ENCODE measurements at places on chromosomes 6 and 20. TPM values are rescaled to one million over a fixed set of nuclear protein-coding genes. Genes with fewer than 3 reads are reported as not detected.

DNA sequence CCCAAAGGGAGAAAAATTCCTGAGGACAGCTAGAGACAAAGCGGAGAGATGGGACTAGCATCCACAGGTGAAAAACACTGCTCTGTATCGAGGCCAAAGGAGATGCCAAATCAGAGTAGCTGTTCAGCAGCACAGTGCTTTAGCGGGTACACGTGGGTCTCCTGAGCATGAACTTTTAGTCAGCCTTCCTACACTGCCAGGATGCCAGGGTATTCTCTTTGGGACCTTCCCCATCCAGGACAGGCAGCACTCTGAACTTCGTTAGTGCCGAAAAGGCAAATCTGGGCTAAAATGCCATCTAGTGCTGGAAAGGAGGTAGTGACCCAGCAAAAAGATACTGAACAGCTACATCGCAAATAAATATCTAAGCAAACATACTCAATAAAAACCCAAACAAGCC lies 64.9 kb downstream of the C6orf58 start:
- DNase-seq: peak; percentile 41

DNA sequence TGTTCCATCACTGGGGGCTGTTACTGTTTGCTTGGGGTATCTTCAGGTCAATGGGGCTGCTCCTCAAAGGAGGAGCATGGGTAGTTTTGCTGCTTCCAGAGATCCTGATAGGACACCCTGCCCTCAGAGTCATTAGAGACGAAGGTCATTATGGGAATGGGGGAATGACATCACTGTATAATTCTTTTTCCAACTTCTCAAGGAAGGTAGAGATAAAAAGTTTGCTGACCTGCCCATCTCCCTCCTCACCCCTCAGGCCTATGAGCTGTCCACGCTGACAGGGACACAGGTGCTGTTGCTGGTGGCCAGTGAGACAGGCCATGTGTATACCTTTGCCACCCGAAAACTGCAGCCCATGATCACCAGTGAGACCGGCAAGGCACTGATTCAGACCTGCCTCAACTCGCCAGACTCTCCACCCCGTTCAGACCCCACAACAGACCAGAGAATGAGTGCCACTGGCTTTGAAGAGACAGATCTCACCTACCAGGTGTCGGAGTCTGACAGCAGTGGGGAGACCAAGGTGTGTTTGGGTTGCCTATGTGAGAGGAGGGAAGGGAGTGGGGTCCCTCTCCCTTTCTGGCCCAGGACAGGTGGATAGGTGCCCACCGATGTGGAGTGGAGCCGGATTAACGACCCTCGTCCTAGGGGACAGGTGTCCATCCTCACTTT lies 2.7 kb downstream of the SRF start:
- no peak for DNase-seq

GRCh38 chr20:19785983-19786285 lies 27.9 kb downstream of the RIN2 start:
- DNase-seq: no peak

- DNase-seq: no peak
Measured at GRCh38 chr6:4613795-4614194, 162.4 kb upstream of the CDYL start.

GRCh38 chr6:30828027-30828962 lies 56.0 kb upstream of the DDR1 start:
- peak; percentile 92 for DNase-seq

GRCh38 chr20:31560746-31561598 lies 44.1 kb upstream of the ID1 start:
- peak; percentile 92 for DNase-seq

GRCh38 chr20:17648791-17649730 lies 33.0 kb downstream of the RRBP1 start:
- no peak for DNase-seq

DNA sequence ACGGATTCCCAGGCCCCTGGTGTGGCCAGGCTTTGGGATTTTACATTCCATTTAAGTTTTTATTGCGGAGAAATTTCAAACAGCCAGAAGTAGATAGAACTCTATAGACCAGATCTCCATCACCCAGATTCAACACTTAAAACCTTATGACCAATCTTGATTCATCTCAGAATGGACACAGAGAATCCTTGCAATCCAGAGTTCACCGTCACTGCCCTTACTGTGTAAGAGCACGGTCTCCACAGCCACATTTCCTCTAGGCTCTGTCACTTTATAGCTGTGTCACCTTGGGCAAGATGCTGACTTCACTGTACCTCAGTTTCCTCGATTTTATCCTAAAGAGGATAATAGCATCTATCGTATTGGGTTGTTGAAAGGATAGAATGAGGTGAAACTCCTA lies 979 bp downstream of the ZNF133 start:
- no peak for DNase-seq

GRCh38 chr6:94045099-94045829 lies 625.9 kb upstream of the EPHA7 start:
- no peak for DNase-seq

DNA sequence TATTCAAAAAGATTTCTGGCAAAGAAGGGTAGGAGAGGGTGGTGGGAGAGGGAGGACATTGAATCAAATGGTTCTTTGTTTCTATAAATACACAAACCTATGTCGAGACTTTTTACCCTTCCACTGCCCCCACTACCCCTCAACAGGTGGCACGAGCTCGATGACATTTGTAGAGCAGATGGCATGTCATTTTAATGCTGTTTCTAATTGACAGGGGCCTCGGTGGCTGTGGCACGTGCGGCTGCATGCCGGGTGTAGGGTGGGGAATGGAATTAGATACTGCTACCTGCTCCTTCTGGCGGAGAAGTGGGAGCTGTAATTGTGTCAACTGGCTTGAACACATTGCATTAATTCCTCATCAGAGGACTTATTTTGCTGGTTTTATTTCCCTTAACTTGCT lies 29.1 kb upstream of the SASH1 start:
- DNase-seq: no peak

GRCh38 chr20:37257530-37257929 lies 4.1 kb downstream of the GHRH start:
- DNase-seq: no peak

- no peak for DNase-seq
Measured at GRCh38 chr20:44392776-44393607, 37.5 kb downstream of the HNF4A start.

DNA sequence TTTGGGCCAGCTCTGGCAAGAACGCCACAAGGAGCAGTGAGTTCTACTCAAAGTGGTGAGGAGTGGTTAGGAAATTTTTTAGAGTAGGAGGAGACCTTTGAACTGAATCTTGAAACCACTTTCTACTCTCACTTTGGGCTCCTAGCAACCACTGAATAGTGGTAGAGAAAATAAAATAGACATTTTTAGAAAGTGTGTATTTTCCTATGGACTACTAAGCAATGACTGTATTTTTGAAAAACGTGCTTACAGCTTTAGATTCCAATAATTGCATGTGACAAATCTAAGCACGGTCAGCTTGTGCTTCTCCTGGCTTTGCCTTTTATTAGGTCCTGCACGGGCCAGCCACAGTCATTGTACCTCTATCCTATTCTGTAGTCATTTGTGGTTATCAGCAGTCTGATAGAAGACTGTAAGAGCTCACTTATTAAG lies 8.7 kb upstream of the IFNGR1 start:
- DNase-seq: no peak

- DNase-seq: no peak
Measured at GRCh38 chr6:33623895-33624381, 2.8 kb downstream of the ITPR3 start.

DNA sequence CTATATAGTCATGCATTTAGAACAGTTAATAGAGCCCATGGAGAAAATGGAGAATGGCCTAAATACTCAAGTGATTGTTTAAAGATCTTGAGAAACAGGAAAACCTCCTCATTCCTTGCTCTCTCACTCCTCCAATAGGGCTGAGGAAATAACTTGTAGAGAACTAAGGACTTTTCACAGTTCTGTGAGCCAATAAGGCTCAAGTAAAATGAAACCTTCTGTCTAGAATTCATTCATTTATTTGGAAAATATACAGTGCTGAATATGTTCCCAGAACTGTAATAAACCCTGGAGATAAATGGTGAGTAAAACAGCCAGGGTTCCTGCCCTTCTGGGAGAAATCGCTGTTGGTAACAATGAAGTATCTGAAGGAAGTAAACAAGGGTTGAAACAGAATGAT lies 35.3 kb downstream of the ELOVL2 start:
- DNase-seq: no peak

DNA sequence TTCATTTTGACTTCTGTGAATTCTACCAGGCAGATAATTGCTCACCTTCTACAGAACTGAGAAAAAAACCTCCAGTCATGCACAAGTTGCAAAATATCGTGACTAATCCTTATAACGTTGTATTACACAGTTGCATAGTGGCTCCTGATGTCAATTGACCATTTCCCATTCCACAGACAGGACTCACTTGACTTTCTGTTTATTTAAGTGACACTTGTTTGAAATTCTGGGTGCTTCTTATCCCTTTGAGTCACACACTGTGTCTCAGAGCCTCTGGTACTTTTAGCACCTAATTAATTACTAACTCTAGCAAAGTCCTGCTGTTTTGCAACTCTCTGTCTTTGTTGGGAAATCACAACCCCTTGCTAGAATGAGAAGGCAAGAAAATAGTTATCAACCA lies 16.2 kb upstream of the RSPO3 start:
- DNase-seq: no peak

DNA sequence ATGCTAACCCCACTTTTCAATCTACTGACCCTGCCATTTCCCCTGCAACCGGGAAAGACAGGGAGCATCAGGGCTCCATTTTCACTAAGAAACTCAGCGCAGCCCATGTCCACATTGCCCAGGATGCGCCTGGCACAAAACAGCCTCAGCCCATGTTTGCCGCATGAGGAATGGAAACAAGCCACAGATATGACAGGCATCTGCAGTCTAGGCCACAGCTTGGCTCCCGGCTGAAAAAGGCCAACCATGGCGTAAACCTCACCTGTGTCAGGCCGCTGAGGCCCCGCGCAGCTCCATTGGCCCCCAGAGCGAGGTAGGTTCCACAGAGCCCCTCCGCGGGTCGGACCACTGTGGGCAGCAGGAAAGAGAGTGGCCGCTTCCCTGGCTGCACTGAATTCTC lies 21.7 kb downstream of the GGT7 start:
- DNase-seq: no peak

DNA sequence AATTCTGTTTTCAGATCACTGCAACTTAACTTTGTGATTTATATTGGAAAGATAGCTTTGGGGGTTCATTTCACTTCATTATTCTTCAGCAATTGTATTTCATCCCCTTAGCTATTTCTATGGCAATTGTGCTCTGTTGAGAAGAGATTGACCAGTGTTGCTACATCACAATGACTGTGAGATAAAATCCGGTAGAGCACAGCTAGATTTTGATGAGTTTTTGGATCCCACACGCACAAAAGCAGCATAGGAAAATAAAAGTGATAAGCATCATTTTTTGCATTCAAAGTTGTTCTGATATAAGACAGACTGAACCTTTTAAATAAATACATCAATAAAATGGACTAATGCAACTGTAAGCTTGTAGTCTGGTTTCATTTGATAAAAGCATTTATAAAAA lies 734.8 kb downstream of the KIF16B start:
- DNase-seq: no peak

DNA sequence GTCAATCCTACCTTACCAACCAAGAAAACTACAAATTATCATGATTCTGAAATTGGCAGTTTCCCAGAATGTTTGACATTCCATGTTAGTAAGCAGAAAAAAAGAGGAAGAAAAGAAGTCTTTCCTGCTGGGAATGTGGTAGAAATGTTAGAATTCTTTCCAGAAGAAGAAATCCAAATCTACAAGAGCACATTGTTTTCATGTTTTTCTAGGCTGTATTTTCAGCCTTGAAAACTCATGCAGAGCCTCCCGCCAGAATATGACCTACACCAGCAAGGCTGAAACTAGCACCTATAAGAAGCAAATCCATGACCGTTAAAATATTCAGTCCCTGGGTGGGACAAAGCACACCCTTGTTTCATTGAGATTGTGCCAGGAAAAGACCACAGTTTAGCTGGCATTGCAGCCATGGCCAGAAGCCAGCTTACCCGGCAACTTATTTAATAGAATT lies 259.4 kb downstream of the GJA1 start:
- peak; percentile 34 for DNase-seq

DNA sequence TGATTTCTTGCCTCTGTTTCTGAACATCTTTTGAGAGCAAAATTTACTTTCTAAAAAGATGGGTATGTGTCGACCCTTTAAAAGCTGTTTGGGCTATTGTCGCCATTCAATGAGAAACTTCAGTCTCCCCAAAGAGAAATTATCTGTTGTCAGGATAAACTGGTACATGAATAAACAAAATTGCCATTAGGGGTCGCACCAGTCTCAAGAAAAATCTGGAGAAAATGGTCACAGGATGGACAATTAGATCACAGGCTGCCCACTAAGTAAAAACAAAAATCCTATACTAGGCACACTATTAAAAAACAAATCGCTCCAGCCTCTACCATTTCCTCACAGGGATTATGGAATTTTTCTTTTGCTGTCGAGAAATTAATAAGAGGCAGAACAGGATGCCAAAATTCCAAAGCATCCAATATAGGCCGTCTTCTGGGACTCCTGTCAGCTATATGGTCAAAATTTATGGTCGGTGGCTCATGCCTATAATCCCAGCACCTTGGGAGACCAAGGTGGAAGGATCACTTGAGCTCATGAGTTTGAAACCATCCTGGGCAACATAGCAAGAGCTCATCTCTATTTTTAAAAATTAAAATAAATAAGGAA lies 5.5 kb upstream of the HLA-E start:
- DNase-seq: peak; percentile 84

DNA sequence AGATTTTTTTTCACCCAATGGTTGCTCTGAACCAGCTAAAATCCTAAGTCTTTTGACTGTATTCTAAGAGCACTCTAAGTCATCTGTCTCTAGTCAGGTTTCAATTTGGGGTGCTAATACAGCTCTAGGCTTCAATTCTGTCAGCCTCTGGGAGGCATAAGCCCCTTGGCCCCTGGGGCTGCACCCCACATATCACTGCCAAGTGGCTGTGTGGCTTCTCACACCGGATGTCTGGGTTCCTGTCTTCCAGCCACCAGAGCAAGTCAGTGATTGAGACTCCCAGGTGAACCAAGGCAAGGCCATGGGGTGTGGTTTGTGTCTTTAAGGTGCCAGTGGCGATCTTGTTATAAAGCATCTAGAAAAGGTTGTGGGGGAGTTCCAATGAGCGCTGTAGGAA lies 136.5 kb downstream of the TMEM242 start:
- no peak for DNase-seq

The FKBP1C gene
- total RNA-seq: 4.8 TPM

The HTR1E gene
- total RNA-seq: not detected

The LY6G6D gene
- not detected for total RNA-seq

The SAMD10 gene
- 5.7 TPM for total RNA-seq

The MATN4 gene
- total RNA-seq: not detected

The SEL1L2 gene
- total RNA-seq: not detected

The PSORS1C2 gene
- total RNA-seq: not detected

Measured in endothelial cell of umbilical vein (primary cell).